ENCODE measurements at places on chromosomes 5 and 9.

DNA sequence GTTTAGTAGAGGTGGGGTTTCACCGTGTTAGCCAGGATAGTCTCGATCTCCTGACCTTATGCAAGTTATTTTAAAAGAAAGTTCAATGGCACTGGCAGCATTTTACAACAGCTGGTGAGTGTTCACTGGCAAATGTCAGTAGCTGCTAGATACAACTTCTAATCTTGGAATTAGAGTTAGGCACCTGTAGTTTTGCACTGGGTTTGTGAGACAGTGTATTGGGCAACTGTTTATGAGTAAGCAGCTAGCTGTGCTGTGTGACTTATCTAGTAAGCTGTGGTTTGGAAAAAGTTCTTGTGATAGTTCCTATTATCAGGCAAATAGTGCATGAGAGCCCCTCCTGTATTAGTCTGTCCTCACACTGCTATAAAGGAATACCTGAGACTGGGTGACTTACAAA, 61.5 kb downstream of the UBE2QL1 start:
- DNase-seq = no peak

- no peak for DNase-seq
Measured at GRCh38 chr5:77944757-77945340, 168.7 kb upstream of the TBCA start.

DNA sequence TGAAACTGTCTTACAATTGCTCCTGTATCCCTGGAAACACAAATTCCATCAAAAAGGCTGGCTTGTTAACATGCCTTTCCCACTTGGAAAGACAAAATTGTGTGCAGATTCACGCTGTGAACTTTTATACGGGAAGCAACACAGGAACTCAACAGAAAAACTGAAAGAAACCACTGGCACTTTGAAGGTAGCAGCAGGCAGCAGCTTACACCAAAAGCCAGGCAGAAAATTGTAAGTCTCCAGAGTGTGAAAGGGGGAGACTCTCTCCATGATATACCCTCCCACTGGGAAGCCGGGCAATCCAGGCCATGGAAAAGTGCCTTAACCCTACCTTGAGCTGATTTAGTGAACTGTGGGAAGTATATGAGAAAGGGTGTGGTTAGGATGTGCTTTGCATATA, 943.7 kb downstream of the CDH18 start:
- DNase-seq = no peak

- DNase-seq = no peak
Measured at GRCh38 chr5:34622098-34622400, 34.1 kb upstream of the RAI14 start.

GRCh38 chr5:166163996-166164610, 2127.3 kb upstream of the WWC1 start:
- DNase-seq = no peak

Data from activated CD8-positive, alpha-beta memory T cell treated with anti-CD3 and anti-CD28 coated beads, Interleukin-2, amount 50 U/mL, for 4 hours (primary cell).